ENCODE measurements at places on chromosomes 11 and 22.

GRCh38 chr11:18791207-18791968, at the start of gene PTPN5:
PTPN5 (minus strand) TSS chr11:18791798; CDS start chr11:18771958, 19,840 bp downstream.
- no peak for DNase-seq

DNA sequence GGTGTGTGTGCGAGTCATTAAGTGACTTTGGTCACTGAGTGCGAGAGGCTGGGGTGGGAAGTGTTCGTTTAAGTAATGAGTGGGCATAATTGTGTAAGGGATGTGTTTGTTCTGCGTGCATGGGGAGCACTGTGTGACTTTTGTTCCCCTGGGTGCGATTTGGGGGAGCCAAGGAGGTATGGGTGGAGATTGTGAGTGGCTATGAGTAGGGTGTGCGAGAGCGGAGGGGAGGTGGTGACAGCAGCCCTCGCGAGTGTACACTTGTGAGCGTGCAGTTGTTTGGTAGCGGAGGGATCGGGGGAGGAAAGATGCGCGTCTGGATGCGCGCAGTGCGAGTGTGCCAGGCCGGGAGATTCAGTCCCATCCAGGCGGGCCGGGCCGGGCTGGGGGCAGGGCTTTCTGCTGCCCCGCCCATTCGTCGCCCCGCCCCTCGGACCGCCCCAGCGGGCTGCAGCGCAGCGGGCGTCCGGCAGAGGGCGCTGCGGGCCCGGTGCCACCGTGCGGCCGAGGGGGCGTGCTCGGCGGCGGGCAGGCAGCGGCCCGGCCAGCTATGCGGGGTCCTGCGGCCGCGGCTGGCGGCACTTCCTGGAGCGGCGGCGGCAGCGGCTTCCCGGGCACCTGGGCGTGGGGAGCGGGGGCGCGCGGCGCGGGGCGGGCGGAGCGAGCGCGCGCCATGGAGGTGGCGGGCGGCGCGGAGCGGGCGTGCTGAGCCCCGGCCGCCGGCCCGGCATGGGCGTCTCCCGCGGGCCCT, at the start of gene DGKZ:
TSS of gene DGKZ (plus strand) at position 578 of the 751 bp plus-strand sequence. CDS start 197 bp downstream, outside the sequence.
- peak; percentile 62 for DNase-seq

DNA sequence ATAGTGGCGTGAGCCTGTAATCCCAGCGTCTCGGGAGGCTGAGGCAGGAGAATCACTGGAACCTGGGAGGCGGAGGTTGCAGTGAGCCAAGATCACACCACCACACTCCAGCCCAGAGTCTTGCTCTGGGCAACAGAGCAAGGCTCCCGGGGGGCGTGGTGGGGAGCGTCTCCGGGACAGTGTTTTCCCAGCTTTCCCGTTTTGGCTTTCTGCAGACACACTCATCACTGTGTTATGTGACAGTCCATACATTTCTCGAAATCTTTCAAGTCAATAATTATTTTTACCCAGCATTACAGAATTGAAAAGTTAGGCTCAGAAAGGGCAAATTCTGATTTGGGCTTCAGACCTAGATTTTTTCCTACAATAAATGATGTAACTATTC, 31.7 kb downstream of the NEAT1 start:
- DNase-seq = peak; percentile 30

DNA sequence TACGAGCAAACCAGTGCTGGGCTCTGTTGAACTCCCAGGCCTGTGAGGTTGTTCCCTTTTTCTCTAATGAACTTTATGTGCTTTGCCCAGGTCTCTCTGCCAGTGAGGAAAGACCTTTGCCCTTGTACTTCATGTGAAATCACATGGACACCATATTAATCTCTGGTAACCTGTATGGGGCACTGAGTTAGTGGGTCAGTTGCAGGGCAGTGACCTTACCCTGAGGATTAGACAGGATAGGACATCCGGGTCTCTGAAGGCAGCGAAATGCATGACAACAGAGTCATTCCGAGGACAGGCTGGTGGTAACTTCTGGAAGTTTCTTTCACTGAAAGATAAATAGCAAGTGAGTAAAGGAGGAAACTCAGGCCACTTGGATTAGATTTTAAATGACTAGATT, 93.7 kb downstream of the ZBTB16 start:
- no peak for DNase-seq

- no peak for DNase-seq
Measured at GRCh38 chr11:68649851-68650555, 34.3 kb upstream of the GAL start.

DNA sequence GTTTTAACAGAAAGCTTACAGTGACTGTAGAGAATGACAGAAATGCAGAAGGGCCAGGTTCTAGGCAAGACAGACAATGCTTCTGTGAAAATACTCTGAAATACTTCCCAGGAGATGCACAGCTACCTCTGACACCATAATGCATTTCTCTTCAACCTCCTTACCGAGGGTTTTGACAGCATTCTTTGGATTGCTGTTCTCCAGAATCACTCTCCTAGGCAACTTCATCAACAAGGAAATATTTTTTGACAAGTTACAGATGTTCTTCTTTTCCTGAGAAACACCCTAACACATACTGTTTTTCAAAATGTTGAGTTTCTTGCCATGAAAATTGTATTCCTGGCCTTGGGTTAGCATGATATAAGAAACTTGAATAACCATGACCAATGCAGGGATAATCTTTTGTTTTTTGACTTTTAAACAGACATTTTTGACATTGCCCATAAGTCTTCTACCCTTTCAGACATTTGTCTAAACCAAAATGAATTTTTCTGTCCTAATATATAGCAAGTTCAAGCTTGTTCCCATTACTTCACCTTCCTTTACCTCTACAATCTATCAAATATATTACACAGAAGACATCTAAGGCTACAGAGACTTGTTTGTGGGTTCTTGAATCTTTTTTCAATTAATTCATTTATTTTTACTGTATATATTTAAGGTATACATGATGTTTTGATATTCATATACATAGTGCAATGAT, 108.1 kb downstream of the CCDC34 start:
- peak; percentile 76 for DNase-seq

Measured in GM04504 (cell line).